Muscle of arm (tissue), 14 donors: ENCODE measurements at places on chromosomes 3 and 15.

DNA sequence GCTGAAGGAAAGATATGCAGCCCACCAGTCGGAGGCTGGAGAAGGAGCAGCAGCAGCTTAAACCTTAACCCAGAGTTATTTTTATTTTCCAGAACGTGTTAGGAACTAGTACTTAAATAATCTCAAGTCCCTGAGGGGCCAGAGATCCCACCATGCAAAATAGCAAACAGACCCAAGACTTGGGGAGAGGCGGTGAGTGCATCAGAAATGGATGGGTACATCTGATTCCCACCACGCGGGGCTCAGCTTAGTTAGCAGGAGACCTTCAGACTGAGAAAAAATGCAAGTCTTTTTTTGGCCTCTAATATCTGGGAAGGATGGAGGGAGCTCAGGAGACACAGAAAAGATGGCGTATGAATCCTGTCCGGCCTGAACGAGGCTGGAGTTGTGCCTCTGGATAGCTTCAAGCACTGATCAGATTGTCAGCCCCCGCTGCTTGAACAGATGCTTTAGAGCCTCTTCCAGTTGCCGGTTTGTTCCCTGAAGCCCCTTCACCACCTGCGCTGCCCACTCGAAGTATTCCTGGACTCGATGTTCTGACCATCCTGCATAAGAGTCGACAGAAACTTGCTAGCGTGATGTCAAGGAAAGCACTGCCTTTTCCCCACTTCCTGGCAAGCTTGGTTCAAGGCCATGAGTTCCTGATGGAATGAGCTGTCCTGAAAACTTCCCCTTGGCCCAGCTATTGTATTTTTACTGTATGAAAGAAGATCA lies 1.3 kb downstream of the HDDC3 start:
- DNase-seq: no peak

- no peak for DNase-seq
Measured at GRCh38 chr15:100833417-100834389, 45.9 kb upstream of the ALDH1A3 start.

GRCh38 chr15:70016511-70016994 lies 81.2 kb downstream of the TLE3 start:
- DNase-seq: no peak

- DNase-seq: no peak
Measured at GRCh38 chr15:82936966-82937711, 15.4 kb downstream of the HOMER2 start.

DNA sequence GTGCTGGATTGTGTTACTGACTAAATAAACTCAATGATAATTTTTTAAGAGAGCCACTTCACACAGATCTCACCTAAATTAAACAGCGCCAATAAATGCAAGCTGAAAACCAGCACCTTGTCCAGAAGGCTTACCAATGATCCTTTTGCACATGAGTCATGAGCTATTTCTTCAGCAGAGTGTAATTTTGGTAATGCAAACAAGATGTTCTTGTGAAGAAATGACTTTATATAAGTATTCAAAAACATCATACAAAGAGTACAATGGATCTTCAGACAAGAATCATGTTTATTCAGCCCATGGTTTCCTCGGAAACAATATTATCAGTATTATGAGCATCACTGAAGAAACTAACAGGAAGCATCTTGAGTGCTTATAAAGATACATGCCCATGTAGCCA lies 263.8 kb upstream of the UBE2E2 start:
- DNase-seq: no peak

DNA sequence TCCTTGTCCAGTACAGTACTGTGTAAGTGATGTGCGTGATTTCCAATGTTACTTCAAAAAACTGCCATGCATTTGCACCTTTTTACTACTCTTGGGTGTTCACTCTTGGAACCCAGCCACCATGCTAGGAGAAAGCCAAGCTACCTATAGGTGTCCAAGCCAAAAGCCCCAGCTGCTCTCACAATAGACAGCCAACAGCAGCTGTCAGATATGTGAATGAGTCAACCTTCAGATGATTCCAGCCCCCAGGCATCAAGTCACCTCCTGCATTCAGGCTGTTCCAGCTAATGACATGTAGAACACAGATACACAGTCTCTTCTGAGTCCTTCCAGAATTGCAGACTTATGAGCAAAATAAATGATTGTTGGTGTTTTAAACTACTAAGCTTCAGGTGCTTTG lies 417.7 kb upstream of the TGFBR2 start:
- no peak for DNase-seq

DNA sequence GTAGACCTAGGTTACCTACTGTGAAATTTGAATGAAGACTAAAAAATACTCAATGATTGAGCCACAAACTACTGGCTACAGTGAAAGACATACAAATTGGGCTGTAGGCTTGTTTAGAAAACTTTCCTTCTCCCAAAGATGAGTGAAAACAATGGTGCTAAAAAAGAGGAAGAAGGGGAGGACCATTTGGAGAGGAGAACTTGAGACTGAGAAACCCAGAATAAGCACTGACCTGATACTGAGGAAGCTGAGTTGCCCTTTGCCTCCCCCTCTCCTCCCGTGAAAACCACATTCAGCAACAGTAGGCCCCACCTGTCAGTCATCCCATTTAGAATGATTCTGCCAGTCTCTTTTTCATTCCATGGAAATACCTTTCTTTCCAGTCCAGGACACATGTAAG lies 484.0 kb upstream of the TGFBR2 start:
- no peak for DNase-seq

GRCh38 chr3:6915898-6916297 lies 55.0 kb downstream of the GRM7 start:
- DNase-seq: no peak

- DNase-seq: no peak
Measured at GRCh38 chr3:10234526-10235230, 13.6 kb upstream of the TATDN2 start.

DNA sequence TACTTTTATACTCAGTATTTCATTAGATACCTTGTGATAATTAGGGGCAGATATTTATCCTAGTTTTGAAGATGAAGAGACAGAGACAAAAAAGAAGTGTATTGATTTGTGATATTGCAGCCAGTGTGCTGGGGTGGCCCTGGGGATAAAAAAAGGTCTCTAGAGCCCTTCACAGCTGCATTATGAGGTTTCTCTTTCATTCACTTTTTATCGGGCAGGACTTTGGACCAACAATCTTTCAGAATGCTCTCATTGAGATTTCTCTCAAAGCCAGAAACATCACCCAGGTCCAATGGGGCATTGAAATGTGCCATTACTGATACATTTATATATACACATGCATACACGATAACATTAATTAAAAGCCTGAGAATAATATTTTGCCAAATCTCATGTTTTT lies 20.5 kb upstream of the SELENOT start:
- DNase-seq: no peak

- DNase-seq: no peak
Measured at GRCh38 chr15:89812011-89812846, 2.4 kb downstream of the ANPEP start.

GRCh38 chr3:122353215-122353614 lies 28.2 kb downstream of the CSTA start:
- peak; percentile 5 for DNase-seq

DNA sequence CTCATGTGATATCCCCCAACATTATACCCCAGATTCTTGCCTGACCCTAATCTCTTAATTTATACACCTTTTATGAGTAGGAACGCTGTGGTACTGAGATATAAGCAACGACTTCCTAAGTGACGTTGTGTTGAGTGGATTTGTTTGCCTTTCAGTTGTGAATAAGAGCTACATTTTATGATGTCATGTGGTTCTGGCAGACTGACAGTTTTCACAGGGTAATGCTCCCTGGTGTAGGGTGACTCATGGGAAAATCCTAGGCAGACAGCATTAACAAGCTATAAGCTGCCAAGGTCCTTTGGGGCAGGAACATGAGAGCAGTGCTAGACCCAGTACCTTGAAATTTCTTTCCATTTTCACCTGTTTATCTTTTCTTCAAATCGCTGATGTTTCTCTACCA lies 11.2 kb downstream of the C3orf52 start:
- no peak for DNase-seq

GRCh38 chr15:67569668-67570067 lies 27.2 kb downstream of the MAP2K5 start:
- DNase-seq: no peak

DNA sequence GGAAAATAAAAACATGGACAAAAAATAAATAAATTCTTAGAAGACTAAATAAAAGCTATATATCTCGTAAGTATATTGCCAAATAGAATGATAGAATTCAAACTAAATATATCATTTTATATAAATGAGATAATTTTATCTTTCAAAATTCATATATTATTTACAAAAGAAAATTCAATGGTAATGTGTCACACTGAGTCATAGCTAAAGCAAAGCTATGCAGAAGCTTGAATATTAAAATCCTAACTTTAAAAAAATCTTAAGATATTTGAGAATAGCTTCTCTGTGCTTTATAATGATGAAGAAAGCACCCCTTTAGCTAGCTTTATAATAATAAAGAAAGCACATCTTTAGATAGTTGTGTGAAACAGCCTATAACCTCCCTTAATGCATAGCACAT lies 1010.8 kb downstream of the OTOL1 start:
- DNase-seq: no peak

GRCh38 chr3:56799251-56799882 lies 2.4 kb downstream of the ARHGEF3 start:
- DNase-seq: peak; percentile 69

GRCh38 chr3:159855599-159856346 lies 132.9 kb upstream of the IL12A start:
- no peak for DNase-seq

DNA sequence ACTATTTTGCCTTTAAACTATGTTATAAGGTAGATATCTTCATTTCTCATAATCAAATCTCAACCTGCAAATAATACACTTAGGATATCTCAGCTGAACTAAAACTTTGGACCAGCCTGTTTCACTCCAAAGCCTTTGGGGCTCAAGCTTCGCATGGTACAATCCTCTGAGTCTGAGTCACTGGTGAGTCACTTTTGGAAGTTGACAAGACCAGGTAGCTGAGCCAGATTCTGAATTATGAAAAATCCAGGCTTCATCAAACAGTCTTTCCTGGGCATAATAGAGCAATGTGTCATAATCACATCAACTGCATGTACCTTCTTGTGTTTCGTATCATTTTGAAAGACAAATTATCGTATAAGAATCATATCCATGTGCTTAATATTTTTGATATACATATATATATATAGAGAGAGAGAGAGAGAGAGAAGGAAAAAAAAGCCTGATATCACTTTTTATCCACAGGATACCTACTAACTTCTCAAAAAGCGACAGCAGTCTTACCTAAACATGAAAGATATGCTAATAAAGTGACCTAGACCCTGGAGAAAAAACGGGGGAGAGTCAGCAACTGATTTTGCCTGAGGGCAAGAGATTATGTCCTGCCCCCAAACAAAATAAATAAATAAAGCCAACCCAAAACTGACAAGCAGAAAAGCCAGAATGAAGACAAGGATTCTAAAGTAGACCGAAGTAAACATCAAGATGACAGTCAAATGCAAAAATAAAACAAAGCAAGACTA lies 263.9 kb upstream of the TGFBR2 start:
- DNase-seq: no peak

GRCh38 chr15:64746356-64746755 lies 29.0 kb downstream of the RBPMS2 start:
- no peak for DNase-seq

DNA sequence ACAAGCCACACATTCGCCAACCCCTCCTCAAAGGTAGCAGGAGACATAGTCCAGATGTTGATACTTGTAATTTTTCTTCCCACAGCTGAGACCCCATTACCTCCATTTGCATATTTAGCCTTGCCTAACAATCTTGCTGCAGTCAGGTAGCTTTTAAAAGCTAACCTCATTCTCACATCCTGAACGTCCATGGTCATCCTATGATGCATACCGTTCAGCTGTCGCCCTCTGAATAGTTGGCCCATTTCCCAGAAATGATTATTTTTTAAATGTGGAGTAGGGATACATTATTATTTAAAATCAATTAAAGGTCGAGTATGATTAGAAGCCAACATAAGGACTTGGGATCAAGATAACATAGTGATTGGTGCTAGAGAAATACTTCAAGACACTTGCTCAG lies 165.0 kb downstream of the MEX3B start:
- DNase-seq: no peak

DNA sequence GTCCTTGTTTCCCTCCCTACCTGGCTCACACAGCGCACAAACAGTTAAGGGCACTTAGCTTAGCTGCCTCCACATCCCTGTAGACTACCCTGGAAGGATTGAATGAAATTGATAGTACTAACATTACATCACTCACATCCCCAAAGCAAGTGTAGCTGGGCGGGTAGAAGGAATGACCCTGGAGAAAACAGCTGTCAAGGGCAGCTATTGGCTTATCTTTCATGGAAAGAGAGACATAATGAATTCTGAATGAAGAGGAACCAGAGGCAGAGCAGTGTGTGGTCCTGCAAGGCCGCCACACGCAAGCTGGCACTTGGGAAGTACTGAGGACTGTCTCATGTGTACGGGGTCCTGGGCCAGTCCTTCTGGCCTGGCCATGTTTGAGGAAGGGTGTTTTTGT lies 369.6 kb upstream of the RGMA start:
- DNase-seq: no peak

- DNase-seq: peak; percentile 15
Measured at GRCh38 chr3:153373606-153374005, 211.6 kb downstream of the RAP2B start.

GRCh38 chr3:31008994-31009393 lies 114.5 kb upstream of the GADL1 start:
- no peak for DNase-seq

DNA sequence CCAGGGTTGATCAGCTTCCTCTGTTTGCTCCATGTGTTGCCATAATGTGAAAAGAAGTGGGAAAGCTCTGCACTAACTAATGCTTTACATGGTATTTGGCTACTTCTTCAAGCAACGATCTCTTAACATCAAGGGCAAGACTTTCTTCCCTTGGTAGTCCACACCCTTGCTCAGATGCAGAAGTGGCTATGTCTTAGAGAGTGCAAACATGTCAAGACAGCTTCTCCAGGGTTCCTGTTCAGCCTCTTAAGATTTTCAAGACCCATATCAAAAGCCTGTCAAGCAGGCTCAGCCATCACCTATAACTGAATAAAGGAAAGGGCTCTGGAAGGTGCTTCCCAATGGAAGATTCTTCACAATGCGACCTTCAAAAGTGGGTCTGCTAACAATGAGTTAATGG lies 64.8 kb upstream of the CSTA start:
- no peak for DNase-seq

DNA sequence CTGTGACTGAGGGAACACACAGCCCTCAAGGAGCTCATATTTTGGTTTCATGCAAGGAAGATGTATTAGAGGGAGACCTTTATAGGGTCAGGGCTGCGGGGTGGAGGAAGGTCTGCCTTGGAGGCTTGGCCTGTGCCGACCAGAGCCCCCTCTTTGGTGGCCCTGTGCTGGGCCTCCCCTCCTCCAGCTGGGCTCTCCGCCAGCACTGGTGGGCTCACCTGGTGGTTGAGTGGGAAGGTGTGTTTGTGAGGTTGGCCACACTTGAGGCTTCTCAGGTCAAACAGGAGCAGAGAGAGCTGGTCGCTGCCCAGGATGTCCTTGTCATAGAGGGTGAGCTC lies 2.6 kb downstream of the PLA2G4F start:
- DNase-seq: no peak

DNA sequence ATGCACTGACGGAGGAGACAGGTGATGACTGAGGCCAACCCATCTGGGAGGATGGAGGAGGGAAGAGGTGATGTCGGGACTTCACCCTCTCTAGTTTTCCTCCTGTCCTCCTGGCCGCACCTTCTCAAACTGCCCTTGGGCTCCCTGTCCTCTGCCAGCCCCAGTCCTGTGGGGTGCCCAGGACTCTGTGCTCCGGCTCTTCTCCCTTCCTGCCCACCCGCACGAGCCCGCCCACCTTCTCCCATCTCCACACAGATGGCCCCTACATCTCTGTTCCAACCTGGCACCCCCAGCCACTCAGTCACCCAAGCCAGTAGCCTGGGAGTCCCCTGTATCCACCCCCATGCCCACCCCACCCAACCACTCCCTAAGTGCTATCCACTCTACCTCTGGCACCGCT lies 206.7 kb upstream of the LINGO1 start:
- no peak for DNase-seq
